Activated naive CD4-positive, alpha-beta T cell treated with Interleukin-2 at 50 U/mL for 16 hours (primary cell): ENCODE measurements at places on chromosomes 2 and 18.

DNA sequence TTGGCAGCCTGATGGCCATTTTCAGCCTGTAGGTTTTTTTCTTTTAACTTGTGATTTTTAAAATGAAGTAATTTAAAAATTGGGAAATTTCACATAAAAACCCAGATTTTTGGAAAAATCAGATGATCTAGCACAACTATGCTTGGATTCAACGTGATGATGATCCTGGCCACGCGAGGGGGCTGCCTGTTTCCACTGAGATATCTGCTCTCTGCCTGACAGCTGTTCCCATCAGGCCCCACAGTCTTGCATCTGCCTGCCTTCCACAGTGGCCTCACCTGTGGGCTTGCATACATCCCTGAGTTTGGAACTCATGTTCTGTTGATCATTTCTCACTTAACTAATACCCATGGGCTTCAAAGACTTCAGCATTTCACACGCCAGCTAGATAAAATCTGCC lies 92.1 kb upstream of the FZD5 start:
- no peak for DNase-seq

- no peak for DNase-seq
These were observed 4.3 kb downstream of the TMEM127 start for GRCh38 chr2:96261328-96262003.

DNA sequence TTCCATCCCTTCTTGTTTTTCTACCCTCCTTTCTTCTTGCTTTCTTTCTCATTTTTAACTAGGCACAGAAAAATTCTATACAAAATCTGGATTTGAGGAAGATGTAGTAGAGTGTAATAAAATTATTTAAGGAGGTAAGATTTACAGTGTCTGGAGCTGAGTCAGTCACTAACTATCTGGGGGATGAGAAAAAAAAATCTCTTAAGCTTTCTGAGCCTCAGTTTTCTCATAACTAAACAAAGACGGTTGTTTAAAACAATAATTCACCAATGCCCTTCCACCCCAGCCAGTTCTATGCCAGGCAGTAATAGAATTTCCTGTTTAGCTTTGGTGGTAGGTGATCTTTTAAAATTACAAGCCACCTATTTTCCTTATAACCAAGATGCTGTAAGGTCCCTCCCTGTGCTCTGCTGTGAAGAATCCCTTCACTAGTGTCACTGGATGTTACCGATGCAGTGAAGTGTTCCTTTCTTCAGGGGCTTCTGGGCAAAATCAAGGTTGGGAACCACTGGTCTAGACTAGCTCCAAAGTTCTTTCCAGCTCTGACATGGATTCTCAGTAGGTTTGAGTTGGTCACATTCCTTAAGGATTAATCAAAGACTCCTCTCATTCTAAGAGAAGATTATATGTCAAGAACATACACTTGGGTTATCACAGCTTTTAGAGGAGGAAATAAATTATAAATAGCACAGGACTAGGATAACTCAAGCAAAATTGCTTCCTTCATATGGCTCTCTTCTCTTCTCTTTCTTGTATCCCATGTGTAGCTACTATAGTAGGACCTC lies 289.0 kb downstream of the CDH2 start:
- no peak for DNase-seq

GRCh38 chr2:171521361-171522051 lies 768 bp upstream of the CYBRD1 start:
- DNase-seq: no peak

DNA sequence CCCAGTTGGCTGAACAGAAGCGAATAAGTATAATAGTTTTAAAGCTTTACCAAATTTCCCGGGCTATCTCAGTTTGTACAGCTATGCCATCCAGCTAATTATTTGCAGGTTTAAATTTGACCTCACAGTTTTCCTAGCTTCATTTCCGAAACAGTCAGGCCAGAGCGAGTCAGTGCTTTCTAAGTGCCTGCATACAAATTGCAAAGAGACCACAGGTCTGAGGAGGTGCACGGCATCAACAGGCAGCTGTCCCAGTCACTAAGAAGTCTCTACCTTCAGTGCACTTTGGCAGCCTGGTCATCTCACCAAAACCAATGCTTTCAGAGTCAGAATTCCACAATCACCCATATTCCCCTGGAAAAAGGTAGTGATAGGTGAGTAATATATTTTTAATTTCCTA lies 51.9 kb downstream of the LAMA1 start:
- no peak for DNase-seq

DNA sequence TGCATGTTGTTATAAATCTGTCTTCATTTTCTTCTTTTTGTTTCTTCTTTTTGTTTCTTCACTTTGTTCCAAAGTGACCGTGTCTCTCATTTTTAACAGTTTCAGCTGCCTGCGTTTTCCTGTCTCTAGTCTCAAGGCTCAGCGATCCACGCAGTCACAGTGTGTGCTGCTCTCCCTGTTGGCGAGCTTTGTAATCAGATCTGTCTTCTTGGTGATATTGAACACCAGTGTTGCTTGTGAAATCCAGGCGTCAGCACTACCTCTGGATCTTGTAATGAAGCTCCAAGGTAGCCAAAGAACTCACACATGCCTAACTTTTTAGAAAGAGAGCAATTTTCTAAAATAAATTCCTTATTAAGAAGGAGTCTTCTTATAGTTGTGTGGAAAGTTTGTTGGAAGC lies 13.2 kb downstream of the SNTG2 start:
- DNase-seq: no peak

- no peak for DNase-seq
These were observed 186.1 kb downstream of the ZFP36L2 start for GRCh38 chr2:43040084-43040854.

DNA sequence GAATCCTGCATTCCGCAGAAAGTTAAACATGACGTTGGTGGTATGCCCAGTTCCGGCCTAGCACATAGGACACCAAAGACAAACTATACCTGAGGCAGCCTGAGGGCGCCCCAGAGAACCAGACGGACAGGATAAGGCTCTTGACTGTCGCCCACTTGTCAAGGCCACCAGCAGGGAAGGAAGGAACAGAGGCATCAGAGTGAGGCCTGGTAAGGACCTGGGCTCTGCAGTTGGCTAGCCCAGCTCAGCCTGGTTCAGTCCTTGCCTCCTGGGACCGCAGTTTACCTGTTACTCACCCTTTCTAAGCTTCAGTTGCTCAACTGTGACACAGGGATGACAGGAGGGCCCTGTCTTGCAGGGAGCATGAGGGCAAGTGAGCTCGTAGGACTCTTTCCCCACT lies 82.1 kb downstream of the ACTR2 start:
- DNase-seq: no peak

GRCh38 chr18:33580546-33580945 lies 2.5 kb downstream of the ASXL3 start:
- DNase-seq: no peak

- DNase-seq: no peak
These were observed 10.5 kb downstream of the CAPN10 start for GRCh38 chr2:240597054-240597418.

DNA sequence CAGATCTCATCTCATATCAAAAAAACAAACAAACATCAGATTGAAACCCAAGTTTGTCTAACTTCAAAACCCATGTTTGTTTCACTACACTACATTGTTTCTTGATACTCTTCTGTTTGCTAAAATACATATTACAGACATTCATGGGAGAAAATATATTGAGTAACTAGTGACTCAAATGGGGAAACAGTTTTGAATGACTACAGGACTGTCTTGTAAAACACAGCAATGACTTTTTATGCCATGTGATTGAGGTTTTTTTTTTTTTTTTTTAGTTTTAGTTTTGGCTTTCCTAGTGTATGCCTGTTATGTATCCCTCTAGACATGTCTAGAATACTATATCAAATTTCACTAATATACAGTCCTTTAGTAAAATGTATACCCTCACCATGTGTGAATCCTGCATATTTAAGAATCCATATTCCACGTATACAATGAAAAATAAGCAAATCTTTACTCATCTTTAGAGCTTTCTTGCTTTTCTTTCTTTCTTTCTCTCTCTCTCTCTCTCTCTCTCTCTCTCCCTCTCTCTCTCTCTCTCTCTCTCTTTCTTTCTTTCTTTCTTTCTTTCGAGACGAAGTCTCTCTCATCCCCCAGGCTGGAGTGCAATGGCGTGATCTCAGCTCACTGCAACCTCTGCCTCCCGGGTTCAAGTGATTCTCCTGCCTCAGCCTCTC lies 46.6 kb upstream of the SERTAD2 start:
- DNase-seq: no peak

- DNase-seq: no peak
These were observed 467.2 kb downstream of the SPAG16 start for GRCh38 chr2:213751446-213751845.

DNA sequence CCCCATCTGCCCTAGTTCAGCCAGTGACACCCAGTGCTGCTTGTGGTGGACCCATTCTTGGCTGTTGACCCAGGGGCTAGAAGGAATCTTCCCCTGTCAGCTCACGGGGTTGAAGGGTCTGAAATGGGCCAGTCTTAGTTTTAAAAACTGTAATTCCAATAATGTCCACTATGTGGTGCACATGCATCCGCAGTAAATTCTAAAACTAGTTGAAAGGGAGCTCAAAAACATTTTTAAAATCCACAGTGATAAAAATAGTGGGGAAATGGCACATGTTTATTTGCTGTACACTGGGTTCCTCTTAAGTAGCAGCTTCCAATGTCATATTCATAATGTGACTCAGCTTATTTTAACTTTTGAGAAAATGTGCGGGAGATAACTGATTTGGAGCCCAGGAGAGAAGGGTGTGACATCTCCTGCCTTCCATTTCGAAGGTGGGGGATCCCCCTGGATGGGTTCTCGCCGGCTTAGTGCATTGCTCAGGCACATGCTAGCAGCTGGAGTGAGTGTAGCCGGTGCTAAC lies 32.8 kb downstream of the GRHL1 start:
- DNase-seq: no peak

- no peak for DNase-seq
These were observed 36.7 kb upstream of the ST8SIA5 start for GRCh38 chr18:46793565-46793964.

DNA sequence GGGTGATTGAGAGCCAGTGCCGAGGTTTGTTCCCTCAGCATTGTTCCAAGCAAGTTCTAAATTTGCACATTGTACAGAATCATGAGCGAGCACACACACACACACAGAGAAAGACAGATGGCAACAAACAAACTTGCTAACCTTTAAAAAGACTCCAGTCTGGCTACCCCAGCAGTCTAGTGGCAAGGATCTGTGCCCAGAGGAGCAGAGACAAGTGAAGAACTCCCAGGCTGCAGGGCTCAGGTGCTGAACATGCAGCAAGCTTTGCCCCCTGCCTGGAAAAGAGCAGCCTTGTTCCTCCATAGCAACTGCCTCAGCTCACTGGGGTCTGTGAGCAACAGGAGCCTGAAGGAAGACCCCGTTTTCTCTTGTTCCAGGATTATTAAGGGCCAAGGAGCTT lies 169.2 kb upstream of the CCDC68 start:
- no peak for DNase-seq

GRCh38 chr18:25187521-25188192 lies 164.3 kb downstream of the ZNF521 start:
- DNase-seq: no peak
